ENCODE measurements at places on chromosomes 12 and 14.

- no peak for DNase-seq
These were observed 24.3 kb upstream of the GLIPR1L2 start for GRCh38 chr12:75366629-75367028.

GRCh38 chr12:2273751-2274150 lies 221.0 kb downstream of the CACNA1C start:
- no peak for DNase-seq

DNA sequence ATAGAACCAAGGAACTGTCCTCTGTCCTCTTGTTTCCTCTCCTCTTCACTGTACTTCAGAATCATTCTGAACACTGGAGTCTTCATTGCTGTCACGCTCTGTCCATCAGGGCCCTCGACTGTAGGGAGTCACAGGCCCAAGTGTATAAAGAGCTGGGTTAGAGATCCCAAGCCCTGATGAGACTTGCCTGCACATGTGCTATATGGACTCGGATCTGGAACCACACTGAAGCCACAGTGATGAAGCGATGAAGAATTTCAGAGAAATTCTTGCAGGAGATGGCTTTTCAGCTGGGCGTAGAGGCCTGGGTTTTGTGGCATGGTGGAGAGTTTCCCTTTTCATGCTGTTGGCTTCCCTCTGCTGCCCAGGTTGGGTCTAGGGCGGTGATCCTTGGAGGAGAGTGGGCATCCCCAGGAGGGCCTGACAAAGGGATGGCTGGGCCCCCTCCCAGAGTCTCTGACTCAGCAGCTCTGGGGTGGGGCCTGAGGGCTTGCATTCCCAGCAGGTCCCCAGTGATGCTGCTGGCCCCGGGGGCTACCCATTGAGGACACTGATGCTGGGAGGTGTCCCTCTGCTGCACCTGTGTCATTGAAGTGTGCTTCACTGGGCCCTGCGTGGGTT lies 39.6 kb upstream of the YY1 start:
- no peak for DNase-seq

- no peak for DNase-seq
These were observed 8.6 kb downstream of the EVL start for GRCh38 chr14:100073576-100074430.

DNA sequence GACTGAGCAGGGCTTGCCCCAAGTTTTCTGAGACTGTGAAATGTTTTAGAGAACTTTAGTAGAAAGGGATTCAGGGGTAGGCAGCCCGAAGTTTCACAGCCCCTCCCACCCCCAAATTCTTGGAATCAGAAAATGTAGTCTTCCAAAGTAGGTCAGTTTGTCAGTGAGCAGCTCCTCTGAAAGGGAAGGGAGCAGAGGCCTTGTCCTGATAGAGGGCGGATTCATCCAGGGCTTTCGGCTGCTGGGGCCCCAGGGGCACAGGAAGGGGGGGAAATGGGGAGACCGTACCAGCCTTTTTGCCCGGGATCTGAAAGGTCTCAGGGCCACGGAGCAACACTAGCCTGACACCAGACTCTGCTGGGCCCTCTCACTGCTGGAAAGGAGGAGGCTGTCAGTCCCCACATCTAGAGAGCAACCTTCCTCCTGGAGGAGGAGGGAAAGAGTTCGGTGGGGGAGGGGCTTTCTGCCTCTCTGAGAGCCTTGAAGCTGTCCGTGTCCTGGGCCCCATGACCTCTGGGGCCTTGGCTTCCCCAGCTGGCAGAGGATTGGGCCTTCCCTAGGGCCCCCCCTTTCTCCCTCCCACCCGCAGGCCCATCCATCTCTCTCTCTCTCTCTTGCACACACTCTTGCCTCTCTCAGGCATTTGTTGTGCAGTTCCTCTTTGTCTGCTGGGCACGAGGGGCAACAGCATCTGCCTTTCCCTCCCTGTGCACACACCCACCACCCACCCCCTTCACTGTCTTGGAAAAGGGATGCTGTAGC lies at the start of gene IKZF4:
Gene IKZF4 (plus strand): TSS at position 621 of the 762 bp plus-strand sequence. CDS start 451 bp downstream, outside the sequence.
- no peak for DNase-seq

Measured in activated effector memory CD4-positive, alpha-beta T cell treated with Interleukin-2 at 50 U/mL for 16 hours (primary cell).